ENCODE measurements at places on chromosomes 2 and 18.
A peak's percentile ranks its signal among the peaks of the same experiment; 100 is the strongest.

- no peak for DNase-seq
Observed at GRCh38 chr2:64657411-64657810, 3.7 kb upstream of the SERTAD2 start.

GRCh38 chr2:190514676-190515075, 19.8 kb downstream of the NEMP2 start:
- DNase-seq: no peak

- no peak for DNase-seq
Observed at GRCh38 chr2:181789827-181790448, 101.6 kb upstream of the ITPRID2 start.

GRCh38 chr2:152558158-152558984, 158.9 kb downstream of the PRPF40A start:
- DNase-seq: peak; percentile 90

DNA sequence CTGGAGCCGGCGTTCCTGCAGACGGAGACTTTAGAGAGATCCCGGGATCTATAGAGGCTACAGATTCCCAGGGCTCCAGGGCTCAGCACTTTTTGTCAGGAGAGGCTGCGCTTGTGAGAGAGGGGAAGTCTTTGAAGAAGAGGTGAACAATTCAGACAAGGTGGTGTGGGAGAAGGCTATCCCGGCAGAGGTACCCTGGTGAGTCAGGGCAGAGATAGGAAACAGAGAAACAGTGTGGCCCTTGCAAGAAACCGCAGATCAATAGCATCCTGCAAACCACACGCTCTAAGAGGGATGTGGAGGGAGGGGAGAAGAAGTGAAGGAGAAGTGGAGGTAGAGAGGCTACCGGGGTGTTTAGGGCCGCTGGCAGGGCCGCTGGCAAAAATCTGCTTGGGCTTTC, 160.5 kb upstream of the APCDD1 start:
- DNase-seq: no peak

DNA sequence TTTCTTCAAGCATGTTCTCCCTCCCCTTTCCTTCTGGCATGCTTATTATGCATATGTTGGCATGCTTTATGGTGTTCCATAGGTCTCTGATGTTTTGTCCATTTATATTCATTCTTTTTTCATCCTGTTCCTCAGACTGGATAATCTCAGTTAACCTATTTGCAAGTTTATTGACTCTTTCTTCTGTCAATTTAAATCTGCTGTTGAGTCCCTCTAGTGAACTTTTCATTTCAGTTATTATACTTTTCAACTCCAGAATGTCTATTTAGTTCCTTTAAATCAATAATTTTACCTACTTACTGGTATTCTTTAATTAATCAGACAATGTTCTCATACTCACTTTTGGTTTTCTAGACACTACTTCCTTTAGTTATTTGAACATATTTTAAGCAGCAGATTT, 101.2 kb downstream of the GALNT14 start:
- no peak for DNase-seq

DNA sequence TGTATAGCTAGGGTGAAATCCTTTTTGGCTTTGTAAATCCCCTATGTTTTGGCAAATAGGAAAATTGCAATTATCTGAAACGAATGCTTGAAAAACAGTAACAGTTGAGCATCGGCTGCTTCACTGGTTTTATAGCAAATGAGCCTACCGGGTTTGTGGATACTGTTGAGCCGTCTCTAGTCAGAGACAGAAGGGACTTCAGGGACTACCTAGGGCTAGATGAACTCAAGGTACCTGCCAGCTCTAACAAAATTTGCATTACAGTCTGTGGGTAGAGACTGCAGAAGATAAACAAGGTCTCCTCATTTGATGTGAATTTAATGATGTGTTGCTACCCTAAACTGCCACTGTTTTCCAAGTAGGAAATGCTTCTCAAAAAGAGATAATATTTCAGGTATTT, 101.1 kb downstream of the EML6 start:
- DNase-seq: no peak

DNA sequence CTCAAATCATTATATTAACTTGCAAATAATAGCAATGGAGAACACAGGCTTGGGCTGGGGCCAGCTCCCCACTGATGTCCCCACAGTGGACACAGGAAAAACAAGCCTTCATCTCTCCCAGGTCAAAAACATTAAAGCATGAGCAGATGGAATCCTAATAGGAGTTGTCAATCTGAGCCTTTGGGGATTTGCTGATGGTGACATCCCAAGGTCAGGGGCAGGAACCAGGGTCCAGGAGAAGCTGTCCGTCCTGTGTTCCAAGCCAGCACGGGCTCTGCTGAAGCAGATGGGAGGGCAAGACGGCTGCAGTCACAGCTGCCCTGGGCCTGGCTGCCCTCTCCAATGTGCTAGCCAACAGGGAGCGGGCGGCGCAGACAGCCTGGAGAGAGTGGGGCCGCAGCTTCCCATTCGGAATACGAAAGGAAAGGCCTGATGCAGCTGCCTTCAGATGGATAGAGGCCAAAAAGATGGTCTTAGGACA, 135.5 kb downstream of the NDUFA10 start:
- no peak for DNase-seq

GRCh38 chr18:57004366-57005121, 142.3 kb upstream of the BOD1L2 start:
- DNase-seq: no peak

- DNase-seq: no peak
Observed at GRCh38 chr18:24538414-24539264, 78.2 kb downstream of the HRH4 start.

DNA sequence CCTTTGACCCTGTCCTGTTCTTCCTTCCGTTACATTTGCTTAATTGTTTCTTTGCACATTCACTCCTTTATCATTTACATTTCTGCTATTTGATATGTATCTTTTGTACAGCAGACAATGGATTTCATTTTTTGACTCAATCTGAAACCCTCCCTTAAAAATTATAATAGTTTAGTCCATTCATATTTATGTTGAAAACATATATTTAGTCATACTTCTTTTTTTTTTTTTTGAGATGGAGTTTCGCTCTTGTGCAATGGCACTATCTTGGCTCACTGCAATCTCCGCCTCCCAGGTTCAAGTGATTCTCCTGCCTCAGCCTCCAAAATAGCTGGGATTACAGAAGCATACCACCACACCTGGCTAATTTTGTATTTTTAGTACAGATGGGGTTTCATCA, 95.3 kb upstream of the TGFA start:
- DNase-seq: no peak

DNA sequence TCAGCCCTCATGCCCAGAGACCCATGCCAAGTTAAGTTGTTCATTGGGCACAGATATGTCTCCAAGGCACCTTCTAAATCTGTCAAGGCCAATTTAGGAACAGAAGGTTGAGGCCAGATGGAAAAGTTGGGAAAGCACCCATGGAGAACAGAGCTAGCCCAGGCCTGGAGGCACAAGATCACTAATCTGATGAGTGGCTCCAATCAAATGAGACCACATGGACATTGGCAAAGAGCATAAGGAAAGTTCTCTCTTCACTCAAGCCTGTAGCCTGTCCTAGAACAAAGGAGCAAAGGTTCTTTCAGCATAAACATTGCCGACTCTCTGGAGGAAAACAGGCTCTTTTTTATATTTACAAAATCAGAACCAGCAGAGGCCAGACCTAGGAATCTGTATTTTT, 154.8 kb downstream of the RNF152 start:
- peak; percentile 91 for DNase-seq

GRCh38 chr2:32008805-32009515, 1.8 kb downstream of the MEMO1 start:
- DNase-seq: no peak

DNA sequence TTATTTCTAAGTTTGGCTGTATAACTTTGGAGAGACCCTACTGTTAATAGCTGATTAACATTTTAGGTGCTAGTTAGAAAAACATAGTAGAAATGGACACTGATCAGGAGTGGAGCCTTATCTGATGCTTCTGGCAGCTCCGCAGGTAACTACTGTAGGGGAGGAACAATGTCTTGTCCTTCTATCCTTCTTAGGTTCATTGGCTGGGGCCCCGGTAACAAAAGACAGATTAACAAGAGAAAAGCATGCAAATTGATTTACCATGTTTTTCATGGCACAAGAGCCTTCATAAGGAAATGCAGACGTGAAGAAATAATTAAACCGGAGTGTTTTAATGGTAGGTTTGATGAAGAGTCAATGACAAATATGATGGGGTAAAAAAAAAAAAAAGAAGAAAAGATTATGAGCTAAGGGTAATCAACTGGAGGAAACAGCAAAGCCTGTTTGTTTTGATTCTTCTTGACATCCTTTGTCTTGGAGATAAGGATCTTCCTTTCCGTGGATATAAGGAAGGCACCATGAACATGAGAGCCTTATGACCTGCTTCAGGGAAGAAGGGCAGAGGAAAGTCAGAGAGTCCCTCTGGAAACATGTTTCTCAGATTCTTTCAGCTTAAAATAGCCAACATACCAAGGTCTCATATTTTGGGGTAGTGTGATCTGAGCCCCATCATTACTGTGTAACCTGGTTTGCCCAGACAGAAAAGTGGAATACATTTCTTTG, 62.4 kb upstream of the GCFC2 start:
- no peak for DNase-seq

- no peak for DNase-seq
Observed at GRCh38 chr18:31835528-31836133, 75.0 kb upstream of the SLC25A52 start.

GRCh38 chr2:232142049-232142448, 180.5 kb downstream of the DIS3L2 start:
- peak; percentile 1 for DNase-seq

GRCh38 chr18:8937160-8938094, 165.1 kb upstream of the NDUFV2 start:
- no peak for DNase-seq

DNA sequence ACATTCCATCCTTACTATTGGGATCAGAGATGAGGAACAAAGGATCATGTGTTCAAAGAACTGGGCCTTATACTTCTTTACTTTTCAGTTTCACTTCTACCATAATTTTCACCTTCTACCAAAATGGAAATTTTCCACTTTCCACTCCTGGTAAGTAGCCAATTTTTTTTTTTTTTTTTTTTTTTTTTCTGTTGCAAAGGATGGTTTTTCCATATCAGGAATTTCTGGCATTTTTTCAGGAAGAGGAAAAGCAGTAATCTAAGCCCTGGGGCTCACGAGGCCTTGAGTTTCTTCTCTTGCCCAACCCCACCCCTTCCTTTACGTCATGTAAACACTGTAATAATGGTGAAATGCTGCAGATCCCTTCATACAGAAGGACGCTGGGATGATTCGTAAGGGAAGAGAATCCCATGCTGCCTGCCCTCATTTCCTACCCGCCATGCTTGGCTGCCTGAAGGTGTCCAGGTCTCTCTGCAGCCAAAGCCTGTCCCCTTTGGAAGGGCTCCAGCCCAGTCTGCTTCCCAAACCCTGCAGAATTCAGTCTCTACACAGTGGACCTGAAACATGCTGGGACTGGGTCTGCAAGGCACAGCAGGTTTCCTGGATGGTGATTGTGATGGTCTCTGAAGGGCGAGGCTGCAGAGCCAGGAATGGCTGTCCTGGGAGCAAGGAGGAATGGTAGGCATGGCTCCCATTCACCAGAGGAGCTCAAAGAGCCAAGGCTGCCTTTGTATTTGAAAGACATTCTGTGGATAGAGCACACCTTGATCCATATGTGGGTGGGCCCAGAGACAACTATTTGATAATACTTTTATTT, 57.0 kb downstream of the EFR3B start:
- peak; percentile 28 for DNase-seq

DNA sequence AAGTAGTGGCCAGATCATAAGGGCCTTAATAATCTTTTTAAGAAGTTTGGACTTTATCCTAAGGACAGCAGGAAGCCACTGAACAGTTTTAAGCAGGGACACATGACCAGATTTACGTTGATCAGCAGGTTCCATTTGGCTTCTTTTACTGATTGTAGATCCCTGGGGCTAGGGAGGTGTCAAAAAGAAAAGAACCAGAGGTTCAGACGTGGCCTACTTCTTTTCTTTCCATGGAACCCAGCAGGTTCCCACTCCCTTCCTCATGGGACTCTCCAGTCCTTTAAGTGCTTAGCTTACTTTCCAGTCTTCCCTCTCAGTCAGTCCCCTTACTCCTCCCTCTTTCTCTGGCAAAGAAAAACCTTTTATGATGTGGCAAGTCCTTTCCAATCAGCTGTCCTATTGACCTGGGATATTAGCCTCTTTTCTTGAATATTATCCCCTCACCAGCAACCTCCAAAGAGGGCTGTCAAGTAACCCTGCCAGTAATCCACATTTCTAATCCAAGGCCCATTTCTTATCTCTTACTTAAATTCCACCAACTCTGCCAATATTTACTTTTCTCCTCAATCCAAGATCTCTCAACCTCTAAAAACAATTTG, 33.5 kb downstream of the NHEJ1 start:
- DNase-seq: no peak

- no peak for DNase-seq
Observed at GRCh38 chr2:132923787-132924186, 253.8 kb upstream of the LYPD1 start.

DNA sequence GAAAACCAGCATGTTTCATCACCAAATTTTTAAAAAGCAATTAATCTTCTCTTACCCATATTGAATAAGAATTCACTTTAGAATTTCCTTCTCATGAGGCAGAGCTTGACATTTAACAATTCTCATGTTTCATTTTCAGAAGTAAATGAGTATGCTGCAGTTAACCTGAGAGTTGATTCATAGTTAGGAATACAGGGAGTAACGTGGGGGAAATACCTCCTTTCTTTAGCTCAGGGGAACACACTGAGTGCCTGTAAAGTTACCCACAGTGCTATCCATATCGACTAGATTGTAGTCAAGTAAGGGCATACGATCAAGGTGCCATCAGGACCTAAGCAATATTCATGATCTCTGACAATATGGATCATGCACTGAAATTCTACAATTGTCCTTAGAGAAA, 38.9 kb upstream of the ATIC start:
- DNase-seq: no peak

DNA sequence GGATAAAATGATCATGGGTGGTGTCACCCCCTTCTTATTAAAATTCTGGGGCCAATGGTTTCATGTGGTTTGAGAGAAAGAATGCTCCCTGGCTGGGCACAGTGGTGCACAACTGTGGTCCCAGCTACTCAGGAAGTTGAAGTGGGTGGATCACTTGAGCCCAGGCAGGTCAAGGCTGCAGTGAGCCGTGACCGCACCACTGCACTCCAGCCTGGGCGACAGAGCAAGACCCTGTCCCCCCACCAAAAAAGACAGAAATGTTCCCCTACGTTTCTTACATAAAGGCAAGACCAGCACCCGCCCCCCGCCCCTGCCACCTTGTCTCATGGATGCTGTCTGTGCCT, 53.0 kb upstream of the ID2 start:
- DNase-seq: no peak

Measured in NCI-H446 treated with DMSO at 0.1 percent for 48 hours (cell line).